Pancreas (tissue), 10 donors: ENCODE measurements at places on chromosomes 3 and 15.

DNA sequence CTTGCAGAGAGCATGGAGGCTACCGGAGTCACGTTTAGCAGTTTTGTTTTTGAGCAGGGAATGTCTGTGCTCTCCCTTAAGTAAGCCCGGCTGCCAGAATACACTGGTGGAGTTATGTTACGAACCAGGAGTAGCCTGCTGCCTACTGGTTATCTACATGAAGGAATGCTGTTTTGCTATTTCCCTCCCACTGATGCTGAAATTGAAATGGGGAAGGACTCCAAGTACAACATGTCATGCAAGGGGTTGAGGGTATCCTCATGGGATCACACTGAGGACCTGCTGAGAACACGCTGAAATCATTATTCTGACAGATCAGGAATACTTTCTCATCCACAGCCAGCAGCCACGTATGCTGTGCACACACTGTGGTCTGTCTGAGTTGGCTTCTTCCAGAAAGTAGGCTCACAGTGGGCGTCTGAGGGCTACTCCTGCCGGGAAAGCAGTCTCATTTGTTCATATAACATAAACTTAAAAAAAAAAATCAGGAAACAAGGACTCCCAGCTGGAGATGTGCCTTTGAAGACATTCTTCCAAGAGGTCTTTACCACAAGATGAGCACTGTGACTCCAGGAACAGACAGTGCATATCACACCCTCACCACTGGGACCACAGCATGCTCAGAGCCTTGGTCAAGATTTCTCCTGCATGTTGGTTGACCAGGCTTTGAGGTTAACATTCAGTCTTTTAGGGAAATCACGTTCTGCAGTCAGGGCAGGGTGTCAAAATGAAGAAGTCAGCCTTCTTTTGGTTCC lies 300.4 kb upstream of the RASGRP1 start:
- no peak for DNase-seq

GRCh38 chr3:174533286-174533685 lies 325.8 kb upstream of the NAALADL2 start:
- DNase-seq: no peak

DNA sequence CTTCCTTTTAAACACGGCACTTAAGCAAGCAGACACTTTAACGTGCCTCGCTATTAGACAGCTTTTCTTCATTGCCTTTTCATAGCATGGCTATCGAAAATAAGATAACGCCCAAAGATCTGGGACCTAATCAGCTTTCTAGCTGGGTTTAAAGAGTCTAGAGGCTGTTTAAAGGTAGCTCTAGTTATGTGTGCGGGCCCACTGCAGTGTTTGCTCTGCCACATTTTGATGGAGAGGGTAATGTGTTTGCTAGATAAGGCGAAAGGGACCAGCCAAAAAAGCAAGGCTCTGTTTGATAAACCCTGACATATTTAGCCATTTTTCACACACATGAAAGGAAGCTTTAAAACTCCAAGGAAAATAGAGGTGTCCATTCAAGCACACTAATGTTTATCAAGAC lies 91.6 kb downstream of the NR2F2 start:
- no peak for DNase-seq

DNA sequence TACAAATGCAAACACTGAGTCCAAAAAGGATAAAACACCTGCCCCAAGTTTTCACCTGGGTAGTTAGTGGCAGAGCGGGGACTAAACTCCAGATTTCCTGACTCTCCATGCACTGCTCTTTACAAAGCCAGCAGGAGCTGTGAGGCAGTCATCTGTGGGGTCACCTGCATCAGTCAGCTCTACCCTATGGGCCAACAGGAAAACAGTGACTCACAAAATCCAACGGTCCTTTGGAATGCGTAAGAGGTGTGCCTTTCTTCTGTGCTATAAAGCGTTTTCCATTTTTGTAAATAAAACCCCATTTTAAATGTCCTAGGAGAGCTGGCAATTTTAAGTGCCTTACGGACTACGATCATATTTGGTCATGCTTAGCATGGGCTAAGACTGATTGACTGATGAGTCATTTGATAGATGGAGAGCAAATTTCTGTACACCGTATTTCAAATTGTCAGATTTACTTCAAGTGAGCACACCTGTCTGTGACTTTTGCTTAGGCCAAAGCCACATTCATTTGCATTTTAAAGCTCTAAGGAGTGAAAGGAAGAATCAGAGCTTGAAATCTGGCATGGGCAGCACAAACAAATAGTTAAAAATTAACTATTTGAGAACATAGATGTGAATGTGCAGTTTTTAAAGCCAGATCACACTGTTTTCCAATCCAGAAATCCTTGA lies 4.4 kb upstream of the COL8A1 start:
- DNase-seq: no peak

DNA sequence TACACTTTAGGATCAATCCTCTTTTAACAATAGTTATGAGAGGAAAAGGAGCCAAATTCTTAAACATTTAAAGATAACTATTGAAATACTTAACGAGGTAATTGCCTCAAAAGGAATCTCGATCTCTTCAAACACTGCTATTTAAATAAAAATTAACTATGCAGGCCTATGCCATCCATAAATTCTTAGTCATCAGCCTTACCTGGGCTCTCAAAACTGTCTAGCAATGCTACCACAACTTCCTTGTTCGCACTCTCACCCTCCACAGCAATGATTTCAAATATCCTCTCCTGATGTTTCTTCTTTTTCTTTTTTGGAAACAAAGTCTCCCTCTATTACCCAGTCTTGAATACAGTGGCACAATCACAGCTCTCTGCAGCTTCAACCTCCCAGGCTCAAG lies 12.3 kb downstream of the ETFA start:
- no peak for DNase-seq

- DNase-seq: no peak
Measured at GRCh38 chr3:31242026-31242960, 290.4 kb upstream of the STT3B start.

- no peak for DNase-seq
Measured at GRCh38 chr3:98021830-98022560, 13.1 kb downstream of the GABRR3 start.

GRCh38 chr3:59082106-59082505 lies 32.3 kb upstream of the CFAP20DC start:
- DNase-seq: no peak

- DNase-seq: no peak
Measured at GRCh38 chr3:171044835-171045793, 18.6 kb upstream of the SLC2A2 start.

DNA sequence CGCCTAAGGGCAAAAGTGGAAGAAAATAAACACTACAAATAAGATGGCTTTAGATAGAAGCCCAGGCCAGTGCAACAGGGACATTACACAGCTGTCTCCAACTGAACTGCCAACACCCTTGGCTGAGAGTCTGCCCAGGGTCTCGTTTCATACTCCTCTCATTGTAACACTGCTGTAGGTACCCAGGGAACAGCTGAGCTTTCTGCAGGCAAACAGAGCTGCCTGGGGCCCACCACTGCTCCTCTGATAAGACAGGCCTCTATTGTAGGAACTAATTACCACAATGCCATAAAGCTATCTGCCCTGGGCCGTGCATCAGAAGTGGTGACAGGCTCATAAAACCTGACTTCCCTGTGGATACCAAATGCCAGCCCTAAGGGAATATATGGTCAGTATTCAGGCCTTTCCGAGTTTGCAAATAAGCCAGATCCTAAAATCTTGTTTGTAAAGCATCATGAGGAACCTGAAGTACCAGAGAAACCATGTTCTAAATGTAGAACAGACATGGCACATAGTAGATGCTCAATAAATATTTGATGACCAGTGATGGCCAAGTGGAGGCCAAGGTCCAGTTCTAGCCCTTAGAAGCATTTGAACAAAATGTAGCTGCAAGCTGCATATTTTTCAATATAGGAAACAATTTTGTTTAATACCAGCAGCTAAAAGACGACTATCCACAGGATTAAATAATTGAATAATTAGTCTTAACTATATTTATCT lies 84.3 kb upstream of the NEO1 start:
- no peak for DNase-seq

DNA sequence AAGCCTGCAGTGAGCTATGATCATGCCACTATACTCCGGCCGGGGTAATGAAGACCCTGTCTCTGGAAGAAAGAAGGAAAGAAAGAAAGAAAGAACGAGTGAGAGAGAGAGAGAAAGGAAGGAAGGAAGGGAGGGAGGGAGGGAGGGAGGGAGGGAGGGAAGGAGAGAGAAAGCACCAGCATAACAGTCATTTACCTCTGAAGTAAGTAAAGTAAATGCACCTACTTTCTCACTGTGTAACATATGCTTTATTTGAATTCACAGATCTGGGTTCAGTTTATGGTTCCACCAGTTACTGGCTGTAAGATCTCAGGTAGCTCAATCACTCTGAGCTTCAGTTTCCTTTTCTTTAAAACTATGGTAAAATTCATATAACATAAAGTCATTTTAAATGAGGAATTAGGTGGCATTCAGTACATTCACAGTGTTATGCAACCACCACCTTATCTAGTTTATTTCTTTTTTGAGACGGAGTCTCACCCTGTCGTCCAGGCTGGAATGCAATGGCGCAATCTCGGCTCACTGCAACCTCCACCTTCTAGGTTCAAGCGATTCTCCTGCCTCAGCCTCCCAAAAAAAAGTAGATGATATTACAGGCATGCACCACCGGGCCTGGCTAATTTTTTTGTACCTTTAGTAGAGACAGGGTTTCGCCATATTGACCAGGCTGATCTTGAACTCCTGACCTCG lies 16.1 kb upstream of the RAD54L2 start:
- no peak for DNase-seq

GRCh38 chr3:111979434-111980038 lies 710 bp downstream of the ABHD10 start:
- DNase-seq: no peak

GRCh38 chr3:135558906-135559305 lies 406.6 kb upstream of the PPP2R3A start:
- no peak for DNase-seq

DNA sequence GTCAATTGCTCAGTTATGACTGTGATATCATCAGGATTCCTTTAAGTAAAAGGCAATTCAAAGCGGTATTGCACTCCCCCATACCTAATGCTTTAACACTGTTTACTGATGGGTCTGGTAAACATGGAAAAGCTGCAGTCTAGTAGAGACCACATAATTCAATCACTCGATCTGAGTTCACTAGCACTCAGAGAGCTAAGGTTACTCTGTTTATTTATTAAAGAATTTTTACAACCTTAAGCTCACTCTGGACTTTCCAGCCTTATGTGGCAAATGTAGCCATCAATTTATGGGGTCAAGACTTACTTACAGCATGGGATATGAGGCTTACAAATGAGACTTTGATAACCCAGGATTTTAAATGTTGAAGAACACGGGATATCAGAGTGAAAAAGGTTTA lies 18.4 kb upstream of the CCR2 start:
- no peak for DNase-seq

DNA sequence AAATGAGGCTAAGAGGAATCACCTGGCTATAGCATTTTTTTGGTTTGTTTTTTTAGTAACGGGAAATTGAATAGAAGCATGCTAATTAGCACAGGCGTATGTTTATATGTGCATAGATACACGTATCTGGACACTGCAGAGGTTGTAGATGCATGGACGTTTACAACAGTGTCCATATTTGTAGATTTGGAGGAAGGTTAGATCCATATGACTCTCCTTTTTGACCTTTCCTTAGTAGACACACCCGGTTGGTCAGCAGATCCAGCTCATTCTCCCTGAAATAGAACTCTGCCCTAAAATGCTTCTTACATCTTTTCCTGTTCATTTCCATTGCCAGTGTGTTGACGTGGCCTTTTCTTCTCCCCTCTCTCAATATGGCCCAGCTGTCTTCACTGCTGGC lies 60.1 kb downstream of the SLCO3A1 start:
- no peak for DNase-seq

- no peak for DNase-seq
Measured at GRCh38 chr3:1734494-1735122, 364.1 kb upstream of the CNTN4 start.

DNA sequence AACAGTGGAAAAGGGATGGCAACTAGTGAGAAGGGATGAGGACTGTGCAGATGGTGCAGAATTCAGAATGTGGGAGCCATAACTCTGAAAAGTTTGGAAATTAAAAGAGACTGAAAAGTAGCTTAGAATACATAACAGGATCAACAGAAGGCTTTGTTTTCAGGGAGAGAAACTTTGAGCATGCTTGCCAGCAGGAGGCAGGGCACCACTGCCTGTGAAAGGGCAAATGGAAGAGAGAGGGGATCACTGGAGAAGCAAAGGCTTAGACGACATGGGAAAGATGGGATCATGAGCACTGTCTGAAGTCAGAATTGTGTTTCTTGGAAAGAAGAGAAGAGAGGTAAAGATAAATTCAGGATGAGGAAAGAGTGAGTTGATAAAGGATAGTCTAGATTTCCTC lies 99.6 kb downstream of the ABI3BP start:
- no peak for DNase-seq

GRCh38 chr3:64559588-64559987 lies 128.2 kb downstream of the ADAMTS9 start:
- no peak for DNase-seq

DNA sequence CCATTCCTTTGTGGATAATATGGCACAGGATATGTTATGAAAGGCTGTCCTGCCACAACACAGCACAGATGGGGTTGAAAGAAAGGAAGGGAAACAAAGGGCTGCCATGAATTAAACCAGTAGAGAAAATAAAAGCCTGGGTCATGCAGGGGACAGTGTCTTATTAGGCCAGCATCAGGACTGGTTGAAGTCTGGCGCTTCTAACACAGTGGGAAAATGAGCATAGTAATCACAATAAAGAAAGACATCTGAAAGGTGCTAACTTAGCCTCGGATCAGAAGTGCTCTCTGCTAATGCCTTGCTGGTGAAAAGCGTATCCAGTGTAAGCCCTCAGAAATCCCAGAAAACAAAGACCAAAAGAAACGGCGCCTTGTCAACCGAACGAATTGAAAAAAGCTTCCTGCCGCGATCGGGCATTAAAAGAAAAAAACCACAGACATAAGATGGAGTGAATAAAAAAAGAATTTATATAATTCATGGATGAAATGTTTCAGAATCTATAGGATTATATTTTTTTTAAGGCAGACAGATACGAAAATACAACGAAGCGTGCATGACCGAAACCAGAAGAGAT lies 566 bp upstream of the MKRN3 start:
- no peak for DNase-seq

- DNase-seq: no peak
Measured at GRCh38 chr3:98730338-98730737, 32.8 kb upstream of the ST3GAL6 start.

- no peak for DNase-seq
Measured at GRCh38 chr3:157573281-157573680, 70.1 kb upstream of the VEPH1 start.

- peak; percentile 27 for DNase-seq
Measured at GRCh38 chr15:65085990-65086679, 9.6 kb downstream of the KBTBD13 start.

- no peak for DNase-seq
Measured at GRCh38 chr3:32531010-32531647, 28.5 kb upstream of the CMTM6 start.

- DNase-seq: no peak
Measured at GRCh38 chr3:52453496-52454249, at the start of gene TNNC1. TNNC1 (minus strand) TSS chr3:52454041; CDS start chr3:52454015, 26 bp downstream.

DNA sequence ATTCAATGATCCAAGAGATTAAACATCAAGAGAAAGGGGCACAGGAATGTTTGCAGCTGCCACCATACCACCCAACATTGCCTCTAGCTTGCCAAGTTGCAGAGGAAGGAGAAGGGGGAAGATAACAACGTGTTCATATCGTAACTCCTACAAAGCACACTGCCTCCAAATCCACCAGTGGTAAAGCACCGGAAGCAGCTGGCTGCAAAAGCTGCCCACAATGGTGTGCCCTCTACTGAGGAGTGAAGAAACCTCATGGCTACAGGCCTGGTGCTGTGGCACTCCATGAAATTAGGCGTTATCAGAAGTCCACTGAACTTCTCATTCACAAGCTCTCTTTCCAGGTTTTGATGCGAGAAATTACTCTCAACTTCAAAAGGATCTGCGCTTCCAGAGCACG lies 263.9 kb upstream of the STT3B start:
- DNase-seq: no peak

GRCh38 chr3:171374661-171375285 lies 85.4 kb downstream of the TNIK start:
- no peak for DNase-seq
